ENCODE measurements at places on chromosomes 12 and 14.

DNA sequence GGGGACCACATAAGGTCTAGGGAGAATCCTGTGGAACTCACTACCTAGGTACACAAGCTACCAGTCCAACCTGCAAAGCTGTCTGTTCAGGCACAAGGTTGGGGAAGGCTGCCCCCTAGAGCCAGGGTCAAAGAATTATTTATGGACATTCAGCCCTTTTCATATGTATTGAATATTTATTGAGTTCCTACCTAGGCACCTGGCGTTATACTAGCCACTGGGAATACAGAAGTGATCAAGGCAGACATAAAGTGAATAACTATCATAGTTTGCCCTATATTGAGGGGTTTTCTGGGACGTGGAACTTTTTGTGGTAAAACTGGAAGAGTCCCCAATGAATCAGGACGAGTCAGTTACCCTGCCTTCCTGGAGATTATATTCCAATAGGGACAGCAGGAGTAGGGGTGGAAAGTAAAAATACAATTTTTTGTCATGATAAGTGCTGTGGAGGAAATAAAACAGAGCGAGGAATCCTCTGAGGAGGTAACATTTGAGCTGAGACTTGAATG, 5.8 kb upstream of the SLC48A1 start:
- peak; percentile 60 for DNase-seq

DNA sequence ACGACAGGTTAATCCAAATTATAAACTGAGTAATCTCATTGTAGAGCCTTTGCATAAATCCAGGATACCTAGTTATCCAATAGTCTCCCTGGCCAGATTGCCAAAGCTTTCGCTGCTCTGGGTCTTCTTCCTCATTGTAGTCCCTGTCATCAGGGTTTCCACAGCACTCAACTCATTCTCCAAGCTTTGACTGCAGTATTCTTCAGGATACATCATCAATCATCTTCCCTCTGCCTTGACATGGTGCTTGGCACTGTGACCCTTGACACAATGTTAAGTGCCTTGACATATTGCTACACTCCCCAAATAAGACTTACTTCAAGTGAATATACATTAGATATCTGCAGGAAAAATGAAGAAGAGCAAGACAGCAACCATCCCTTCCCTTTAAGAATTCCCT, 60.1 kb upstream of the RESF1 start:
- no peak for DNase-seq

- DNase-seq, result no peak
These were observed 226.3 kb upstream of the NOS1 start for GRCh38 chr12:117587631-117588287.

DNA sequence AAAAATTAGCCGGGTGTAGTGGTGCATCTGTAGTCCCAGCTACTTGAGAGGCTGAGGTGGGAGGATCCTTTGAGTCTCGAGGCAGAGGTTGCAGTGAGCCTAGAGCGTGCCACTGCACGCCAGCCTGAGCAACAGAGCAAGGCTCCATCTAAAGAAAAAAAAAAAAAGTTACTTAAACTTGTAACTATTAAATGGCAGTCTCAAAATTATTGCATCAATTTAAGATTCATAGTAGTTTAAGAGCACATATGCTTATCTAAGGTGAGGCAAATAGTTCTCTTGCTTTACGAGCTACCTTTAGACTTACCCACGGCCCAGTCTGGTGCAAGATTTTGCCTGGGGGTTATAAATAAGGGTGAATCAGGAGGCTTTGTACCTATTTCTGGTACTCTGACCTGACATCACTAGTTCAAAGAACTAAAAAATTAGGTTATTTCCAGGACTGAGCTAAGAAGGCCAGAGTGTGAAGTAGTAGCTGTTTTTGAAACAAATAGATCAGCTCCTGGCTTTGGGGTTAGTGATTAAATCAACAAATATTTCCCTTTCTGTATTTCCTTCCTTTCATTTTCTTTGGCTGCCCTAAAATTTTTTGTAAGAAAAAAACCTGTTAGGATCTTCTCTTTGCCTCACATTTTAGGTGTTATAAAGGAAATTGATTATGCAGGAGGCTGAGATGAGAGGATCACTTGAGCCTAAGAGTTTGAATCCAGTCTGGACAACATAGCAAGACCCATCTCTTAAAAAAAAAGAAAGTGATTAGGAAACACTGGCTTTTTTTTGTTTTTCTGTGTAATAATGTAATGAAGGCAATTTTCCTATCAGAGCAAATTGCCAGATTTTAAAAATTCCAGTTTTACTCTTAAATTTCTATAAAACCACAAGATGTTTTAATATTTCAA, 3.6 kb downstream of the MGAT2 start:
- DNase-seq, result no peak

DNA sequence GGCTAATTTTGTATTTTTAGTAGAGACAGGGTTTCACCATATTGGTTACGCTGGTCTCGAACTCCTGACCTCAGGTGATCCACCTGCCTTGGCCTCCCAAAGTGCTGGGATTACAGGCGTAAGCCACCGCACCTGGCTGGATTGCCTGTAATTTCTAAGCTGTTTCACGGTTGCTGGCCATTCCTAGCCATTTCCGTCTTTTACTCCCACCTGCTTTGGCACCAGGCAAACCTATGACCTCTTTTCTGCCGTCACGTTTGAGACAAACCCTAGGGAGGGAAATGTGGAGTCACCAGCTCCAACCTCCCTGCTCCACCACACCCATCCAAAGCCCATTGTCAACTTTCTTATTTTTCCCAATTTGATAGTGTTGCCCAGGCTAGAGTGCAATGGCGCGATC, 1.2 kb downstream of the GPR132 start:
- no peak for DNase-seq

DNA sequence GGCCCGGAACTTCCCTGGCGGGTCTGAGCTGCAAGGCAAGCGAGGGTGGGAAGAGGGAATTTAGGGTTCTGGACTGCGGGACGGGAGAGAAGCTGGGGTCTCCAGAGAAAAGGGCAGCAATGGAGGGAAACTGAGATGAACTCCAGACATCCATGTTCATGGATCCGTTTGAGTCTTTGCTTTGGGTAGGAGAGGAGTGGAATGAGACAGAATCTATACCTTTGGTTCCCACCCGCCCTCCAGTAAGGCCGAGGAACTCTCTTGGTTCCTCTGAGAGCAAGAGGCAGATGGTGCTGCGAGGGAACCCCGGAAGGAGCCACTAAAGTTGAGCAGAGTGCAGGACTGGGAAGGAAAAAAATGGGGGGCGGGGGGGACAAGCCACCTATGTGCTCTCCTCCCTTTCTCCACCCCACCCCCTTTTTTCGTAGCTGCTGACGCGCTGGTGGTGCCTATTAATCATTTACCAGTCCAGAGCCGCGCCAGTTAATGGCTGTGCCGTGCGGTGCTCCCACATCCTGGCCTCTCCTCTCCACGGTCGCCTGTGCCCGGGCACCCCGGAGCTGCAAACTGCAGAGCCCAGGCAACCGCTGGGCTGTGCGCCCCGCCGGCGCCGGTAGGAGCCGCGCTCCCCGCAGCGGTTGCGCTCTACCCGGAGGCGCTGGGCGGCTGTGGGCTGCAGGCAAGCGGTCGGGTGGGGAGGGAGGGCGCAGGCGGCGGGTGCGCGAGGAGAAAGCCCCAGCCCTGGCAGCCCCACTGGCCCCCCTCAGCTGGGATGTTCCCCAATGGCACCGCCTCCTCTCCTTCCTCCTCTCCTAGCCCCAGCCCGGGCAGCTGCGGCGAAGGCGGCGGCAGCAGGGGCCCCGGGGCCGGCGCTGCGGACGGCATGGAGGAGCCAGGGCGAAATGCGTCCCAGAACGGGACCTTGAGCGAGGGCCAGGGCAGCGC, 1.2 kb downstream of the SSTR1 start:
- no peak for DNase-seq

DNA sequence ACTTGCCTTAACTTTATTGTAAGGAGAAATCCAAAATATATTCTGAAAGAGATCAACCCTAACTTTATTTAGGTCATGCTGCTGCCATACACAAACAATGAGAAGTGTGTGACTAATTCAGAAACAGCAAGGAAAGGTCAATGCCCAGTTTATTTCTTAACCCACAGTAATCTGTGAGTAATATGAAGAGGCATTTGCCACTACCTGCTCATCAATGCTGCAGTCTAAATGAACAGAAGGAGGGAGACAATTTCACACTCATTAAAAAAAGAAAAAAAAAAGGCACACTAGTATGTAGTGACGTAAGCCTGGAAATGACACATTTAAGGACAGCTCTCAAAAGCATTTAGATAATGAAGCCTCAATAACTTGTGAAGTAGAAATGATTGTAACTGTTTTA, 90.5 kb upstream of the FOXN3 start:
- DNase-seq, result no peak

- no peak for DNase-seq
These were observed 75.3 kb downstream of the BMP4 start for GRCh38 chr14:53881161-53881871.

DNA sequence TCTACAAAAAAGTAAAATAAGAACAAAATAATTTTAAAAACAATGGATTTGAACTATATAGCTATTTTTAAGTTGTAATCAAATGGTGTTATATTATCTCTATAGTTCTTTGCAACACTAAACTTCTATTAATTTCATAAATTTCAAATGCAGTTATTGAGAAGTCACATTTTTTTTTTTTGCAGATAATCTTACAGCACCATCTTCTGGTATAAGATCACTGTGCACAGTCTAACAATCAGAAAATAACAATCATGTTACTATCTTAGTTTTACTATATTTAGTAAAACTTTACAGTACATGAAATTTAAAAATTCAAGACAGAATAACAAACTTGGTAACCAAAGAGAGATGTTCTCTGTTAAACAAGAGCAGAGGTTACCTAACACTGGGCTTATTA, 40.6 kb downstream of the GXYLT1 start:
- DNase-seq, result no peak
